H4 (cell line): ENCODE measurements at places on chromosomes 7 and 10.

GRCh38 chr10:78079411-78079810, 45.7 kb downstream of the RPS24 start:
- no peak for DNase-seq

DNA sequence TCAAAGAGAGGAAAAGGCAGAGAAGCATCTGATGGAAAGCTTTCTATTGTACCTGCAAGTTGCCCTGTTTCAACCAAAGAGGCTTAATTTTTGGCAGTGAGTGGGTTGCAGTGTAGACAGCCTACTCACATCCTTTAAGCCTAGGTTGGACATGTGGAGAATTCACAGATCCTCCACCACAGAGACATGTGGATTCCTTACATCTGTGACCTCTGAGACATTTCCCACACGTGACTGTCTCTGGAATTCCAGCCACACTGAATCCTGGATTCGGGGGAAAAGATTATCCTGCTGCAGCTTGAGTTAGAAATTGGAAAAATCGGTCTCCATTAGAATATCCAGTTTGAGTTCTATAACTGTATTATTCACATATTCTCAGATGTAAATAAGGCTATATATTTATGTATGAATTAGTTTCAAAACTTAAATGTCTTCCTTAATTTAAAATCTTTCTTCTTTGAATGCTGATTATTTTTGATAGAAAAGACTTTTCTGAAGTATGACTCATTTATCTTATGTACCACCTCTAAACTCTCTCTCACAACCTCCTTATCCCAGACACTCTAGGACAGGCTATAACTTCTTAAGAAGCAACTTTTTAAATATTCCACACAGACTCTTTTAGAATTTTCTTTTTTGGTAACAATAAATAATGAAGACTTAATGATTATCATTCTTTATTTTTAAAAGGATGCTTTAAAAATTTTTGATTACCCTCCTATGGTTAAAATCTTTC, 123.3 kb downstream of the TWIST1 start:
- DNase-seq = no peak

GRCh38 chr10:47339759-47340607, 8.2 kb upstream of the RBP3 start:
- no peak for DNase-seq

DNA sequence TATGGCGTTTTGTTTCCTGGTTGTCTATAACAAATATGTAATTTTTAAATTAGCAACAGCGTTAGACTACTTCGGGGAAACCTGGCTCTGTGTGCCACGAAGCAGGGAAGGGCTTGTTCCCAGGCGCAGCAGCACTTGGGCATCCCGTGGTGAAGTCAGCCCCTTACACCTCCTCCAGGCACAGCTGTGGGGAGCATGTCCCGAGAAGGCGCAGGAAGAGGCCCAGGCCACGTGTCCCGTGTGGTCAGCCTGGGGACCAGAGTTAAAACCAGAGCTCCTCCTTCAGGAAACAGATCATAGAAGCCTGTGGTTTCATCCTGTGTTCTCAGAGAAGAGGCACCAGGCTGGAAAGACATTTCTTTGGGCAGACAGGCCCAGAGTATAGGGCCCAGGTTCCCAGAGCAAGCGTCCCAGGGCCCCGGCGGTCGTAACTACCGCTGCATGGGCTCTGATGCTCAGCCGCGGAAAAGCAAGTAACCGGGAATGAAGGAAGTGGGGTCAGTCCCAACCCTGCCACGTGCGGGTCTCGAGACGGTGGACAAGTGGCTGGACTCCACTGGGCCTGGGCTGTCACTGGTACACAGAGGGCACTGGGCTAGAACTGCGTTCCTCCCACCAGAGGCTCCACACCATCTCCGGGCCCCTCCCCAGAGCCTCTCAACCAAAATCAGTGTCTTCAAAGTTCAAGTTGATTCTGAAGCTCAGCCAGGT, 7.1 kb downstream of the NUDT1 start:
- peak; percentile 99 for DNase-seq
